Cerebellar nuclear complex (tissue), 1 donor: ENCODE measurements at places on chromosomes 11 and 22.

DNA sequence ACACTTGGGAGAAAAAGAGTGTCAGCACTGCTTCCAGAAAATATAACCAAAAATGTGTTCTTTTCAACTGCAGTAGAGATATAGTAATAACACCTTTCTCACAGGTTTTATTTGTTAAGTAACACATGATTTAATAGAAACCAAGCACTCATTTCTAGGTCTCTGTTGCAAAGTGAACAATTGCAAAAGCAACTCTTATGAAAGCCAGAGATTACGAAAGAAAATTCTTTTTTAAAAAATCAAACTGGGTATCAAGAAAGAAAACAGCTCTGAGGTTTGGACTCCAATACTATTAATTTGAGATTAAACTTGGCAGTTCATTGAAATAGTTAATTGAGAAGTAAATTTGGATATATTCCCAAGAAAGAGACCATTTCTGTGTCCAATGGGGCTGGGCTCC, 9.8 kb upstream of the XKR3 start:
- no peak for DNase-seq

GRCh38 chr22:44393066-44393465, 80.3 kb upstream of the SHISAL1 start:
- no peak for DNase-seq

GRCh38 chr11:63621071-63621470, 6.8 kb upstream of the PLAAT3 start:
- no peak for DNase-seq

DNA sequence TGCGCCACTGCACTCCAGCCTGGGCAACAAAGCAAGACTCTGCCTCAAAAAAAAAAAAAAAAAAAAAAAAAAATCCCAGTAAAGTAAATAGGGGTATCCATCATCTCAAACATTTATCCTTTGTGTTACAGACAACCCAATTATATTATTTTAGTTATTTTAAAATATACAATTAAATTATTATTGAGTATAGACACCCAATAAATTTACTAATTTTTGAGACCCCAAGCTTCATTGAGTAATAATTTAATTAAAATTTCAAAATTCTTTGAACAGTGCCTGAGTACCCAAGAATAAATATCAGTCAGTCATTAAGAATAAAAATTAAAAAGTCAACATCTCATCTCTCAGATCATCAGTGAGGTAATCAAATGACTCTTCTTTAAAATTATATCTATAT, at the start of gene OR52N4:
Gene OR52N4, plus strand, starts transcription at position 301 of the 400 bp plus-strand sequence. CDS start 498 bp downstream, outside the sequence.
- no peak for DNase-seq

GRCh38 chr22:43628250-43628649, 183.9 kb downstream of the EFCAB6 start:
- no peak for DNase-seq

GRCh38 chr11:127461241-127462064, 460.9 kb upstream of the KIRREL3 start:
- DNase-seq, result no peak
